Stimulated activated CD8-positive, alpha-beta memory T cell treated with anti-CD3 and anti-CD28 coated beads, Interleukin-2, amount 100 ng/mL, for 1 hour (primary cell): ENCODE measurements at places on chromosomes 6 and 20.

DNA sequence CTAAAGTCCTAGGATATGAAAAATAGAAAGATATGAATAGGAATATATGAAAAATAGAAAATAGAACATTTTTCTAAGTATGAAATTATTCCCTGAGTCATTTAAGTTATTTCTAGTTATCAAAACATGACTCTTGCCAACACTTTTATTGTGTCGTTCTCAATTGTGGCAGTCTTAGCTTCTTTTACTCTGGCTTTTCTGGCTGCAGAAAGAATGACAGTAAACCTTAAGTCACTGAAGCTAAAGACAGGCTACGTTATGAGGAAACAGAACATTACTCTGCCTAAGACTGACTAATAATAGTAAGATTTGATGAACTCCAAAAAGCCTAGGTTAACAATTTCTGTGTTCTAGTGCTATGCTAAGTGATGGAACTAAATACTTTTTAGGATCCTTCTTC, 74.6 kb downstream of the AIG1 start:
- DNase-seq = no peak

- DNase-seq = no peak
Observed at GRCh38 chr6:133203344-133203697, 37.8 kb upstream of the EYA4 start.

GRCh38 chr20:47789764-47790579, 4.7 kb upstream of the SULF2 start:
- no peak for DNase-seq

DNA sequence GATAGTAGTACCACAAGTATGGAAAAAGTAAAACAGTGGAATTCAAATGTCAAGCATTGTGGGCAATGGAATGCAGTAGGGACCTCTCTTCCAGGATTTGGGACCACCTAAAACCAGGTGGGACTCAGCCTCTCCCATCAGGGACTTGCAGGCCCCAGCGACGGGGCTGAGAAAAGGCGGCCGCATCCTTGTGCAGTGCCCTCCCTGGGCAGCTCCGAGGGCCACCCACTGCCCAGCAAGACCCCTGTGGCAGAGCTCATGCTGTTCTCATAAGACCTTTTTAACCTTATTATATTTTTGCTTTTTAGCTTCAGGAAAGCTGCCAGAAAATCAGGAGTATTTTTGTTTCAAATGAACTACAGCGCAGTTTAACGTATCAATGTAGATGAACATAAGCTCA, 142.6 kb upstream of the RPS6KA2 start:
- no peak for DNase-seq

GRCh38 chr6:45801471-45802289, 214.0 kb downstream of the CLIC5 start:
- no peak for DNase-seq

GRCh38 chr20:5657190-5657875, 92.9 kb upstream of the SHLD1 start:
- no peak for DNase-seq

DNA sequence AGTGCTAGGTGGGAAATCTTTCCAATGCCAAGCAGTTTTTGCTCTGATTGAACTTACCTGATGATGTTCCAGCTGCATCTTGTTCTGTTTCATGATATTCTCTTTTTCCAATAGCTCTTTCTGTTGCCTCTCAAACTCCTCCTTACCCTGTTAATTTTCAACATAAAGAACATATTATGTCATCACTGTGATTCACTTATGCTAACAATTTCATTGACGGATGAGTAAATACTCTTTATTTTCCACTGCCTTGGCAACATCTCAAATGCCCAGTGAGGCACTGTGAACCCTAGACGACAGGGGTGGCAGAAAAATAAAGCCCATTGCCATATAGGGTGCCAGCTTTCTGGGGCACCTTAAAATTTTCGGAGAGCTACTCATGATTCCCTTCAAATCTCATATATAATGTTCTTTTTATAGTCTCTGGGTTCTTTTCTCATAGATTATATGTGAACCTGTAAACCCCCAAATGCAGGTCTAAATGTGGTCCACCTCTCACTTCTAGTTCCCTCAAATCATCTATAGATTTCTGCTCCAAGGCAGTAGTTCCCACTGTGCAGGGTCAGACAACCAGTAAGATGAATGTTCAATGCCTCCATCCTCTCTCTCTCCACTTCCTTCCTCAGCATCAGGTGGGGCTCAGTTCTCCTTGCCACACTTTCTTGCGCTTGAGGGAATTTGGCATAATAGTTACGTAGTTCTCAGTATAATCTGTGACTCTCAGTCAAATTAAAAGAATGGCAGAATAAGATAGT, 44.1 kb downstream of the NEDD9 start:
- no peak for DNase-seq

- no peak for DNase-seq
Observed at GRCh38 chr6:160070427-160070826, 51.2 kb upstream of the SLC22A1 start.

DNA sequence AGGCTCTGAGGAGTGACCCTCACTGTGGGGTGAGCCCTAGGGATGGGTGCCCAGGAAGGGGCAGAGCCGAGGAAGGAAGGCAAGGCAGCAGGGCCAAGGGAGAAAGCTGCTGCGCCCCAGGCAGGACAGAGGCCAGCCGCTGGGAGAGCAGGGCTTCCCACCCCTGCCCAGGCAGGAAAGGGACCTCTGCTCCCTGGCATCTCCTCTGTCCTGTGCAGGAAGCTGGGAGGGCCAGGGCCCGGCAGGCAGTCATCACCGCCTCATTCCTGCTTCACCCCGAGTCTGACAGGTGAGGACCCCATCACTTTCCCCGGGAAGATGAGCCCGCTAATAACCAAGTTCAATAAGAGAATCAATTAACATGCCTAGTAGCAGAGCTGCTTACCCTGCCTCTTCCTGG, 81.3 kb downstream of the EDN3 start:
- no peak for DNase-seq

DNA sequence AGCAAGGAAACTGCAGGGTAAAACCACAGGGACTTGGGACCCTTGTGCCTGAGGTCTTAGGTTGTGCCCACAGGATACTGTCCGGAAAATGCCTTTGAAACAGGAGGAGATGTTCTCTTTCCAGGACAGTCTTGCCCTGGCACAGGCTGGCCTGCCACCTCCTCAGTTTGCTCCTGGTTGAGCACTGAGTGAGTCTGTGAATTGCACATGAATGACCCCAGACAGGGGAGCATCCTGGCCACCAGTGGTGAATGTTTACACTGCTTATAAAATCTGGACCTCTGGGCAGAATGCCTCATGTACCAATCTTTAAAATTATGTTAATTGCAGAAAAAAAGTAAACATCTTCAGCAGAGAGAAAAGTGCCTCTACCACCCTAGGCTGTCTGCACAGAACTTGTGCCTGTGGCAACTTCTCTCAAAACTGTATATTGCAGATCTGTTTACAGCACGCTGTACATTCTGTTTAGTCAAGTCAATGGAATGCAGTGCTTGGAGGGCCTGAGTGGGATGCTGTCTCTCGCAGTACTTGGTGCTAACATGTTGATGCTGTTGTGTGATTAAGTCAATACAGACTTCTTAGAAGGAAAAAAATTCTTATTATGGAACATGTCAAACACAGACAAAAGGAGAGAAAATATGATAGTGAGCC, 242.1 kb downstream of the SOD2 start:
- no peak for DNase-seq

DNA sequence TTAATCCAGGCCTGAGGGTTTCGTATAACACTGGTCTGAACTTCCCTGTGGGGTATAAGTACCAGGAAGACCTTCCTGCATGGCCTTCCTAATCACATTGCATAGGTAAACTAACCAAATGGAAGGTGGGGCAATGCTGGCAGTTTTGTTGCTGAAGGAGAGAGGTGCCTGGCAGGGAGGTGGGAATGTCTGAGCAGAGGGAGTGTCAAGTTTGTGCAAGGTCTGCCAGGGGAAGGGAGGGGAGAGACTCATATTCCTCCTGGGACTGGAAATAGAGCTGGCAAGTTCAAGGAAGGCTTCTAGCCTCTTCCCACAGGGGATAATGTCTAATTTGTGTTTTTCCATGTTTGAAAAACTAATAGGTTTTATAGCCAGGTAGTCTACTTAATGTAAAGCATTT, 70.6 kb downstream of the HDDC2 start:
- DNase-seq = no peak

DNA sequence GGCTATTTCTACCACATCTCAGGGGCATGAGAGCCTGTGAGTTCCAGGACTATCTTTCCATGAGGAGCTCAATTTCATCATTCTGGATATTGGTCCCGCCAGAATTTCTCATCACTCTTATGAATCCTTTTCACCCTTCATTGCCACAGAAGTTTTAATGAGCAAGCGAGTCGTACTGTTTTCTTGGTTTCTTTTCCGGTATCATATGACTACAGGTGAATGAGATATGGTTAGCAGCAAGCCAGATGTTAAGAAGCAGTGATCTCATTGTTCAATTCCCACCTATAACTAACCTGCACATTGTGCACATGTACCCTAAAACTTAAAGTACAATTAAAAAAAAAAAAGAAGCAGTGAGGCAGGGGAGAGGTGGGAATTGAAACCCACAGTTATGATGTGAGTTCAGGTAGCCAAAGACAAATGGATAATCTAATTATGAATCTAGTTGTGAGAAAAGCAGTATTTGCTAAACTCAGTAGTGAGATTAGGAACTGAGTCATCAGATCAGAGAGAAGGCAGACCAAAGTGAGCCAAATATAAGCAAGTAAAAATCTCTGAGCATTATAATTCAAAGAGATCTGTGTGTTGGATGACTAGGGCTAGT, 78.0 kb upstream of the ELOVL5 start:
- DNase-seq = no peak

GRCh38 chr6:17900011-17900410, 87.4 kb downstream of the KIF13A start:
- no peak for DNase-seq

- no peak for DNase-seq
Observed at GRCh38 chr20:50967586-50967985, 9.0 kb downstream of the MOCS3 start.

DNA sequence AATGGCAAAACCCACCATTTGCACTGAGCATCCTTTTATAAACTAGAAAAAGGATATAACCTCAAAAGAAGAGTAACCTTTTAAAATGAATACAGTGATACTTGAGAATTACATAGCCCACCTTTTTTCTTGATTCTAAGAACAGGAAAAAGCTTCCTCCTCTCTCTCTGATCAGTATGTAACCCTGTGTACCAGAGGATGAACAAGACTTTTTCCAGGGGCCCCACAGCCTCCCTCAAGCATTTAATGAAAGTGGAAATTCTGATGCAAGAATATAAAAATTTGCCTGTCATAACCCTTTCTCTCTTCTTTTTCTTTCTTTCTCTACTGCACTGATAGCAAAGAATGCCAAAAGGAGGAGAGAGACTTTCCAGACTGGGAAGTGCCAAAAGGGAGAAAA, 64.2 kb upstream of the BTN3A2 start:
- no peak for DNase-seq

GRCh38 chr6:32108094-32108627, 977 bp downstream of the TNXB start:
- no peak for DNase-seq

- no peak for DNase-seq
Observed at GRCh38 chr6:138526822-138527235, 27.5 kb upstream of the NHSL1 start.

GRCh38 chr20:41320976-41321375, 3.4 kb upstream of the ZHX3 start:
- no peak for DNase-seq

DNA sequence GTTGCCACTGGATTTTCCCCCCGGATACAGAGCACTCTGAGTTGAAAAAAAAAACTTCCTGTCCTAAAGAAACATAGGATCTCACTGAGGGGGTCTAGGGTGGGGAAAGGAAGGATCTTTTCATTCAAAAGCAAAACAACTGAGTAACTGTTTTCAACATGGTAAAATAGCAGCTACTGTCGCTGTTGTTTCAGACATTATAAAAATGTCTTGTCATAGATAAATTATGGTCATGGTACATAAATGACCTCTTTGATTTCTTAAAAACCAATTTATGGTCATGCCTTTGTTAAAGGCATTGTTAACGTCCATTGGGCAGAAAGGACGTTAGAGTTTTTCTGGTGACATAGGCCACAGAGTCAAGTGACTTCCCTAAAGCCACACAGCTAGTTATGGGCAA, 180.4 kb upstream of the DTNBP1 start:
- no peak for DNase-seq

DNA sequence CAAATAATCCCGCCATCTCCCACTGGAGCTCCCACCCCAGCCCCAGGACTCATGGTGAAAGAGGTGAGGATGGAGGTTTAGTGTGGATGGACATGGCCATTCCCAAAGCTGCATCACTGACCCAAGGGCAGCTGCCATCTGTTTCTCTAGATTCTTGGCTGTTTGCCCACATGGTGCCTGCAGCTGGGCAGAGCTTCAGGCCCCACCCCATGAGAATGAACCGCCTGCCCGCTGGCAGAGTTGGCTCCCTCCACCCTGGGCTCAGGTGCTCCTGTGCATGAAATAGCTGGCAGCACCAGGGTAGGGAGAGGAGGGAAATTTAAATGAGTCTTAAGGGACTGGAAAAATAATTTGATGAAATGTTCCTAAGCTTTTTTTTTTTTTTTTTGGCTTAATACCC, 17.4 kb downstream of the SCML4 start:
- no peak for DNase-seq

DNA sequence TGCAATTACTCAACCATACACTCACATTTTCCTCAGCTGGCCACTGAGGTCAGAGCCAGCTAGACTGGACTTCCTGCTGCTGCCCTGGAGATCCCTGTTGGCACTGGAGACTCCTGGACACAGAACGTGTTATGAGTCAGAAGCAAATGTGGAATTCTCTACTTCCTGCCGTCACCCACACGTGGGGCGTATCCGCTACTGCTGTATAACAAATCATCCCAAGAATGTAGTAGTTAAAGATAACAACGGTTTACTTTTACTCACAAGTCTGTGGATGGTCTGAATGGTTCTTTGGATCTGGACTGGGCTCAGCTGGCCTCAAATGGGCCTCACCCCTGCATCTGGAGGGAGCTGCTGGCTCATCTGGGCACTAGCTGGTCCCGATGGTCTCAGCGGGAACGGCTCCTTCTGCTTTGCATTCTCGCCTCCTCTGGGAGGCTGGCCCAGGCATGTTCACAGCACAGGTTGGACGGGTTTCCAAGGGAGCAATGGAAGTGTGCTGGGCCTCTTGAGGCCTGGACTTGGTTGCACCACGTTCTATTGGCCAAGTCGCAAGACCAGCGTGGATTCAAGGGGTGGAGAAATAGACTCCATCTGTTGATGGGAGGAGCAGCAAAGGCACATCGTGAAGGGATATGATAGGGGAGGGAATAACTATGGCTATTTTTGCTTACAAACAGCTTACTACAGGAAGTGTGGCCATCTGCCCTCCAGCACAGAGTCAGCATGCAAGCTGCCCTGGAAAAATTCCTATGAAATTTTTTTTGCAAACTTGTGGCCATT, 118.5 kb downstream of the SNX5 start:
- DNase-seq = no peak

GRCh38 chr20:47265984-47266383, 90.5 kb downstream of the ZMYND8 start:
- no peak for DNase-seq

GRCh38 chr6:63063631-63064271, 147.5 kb upstream of the FKBP1C start:
- DNase-seq = no peak

DNA sequence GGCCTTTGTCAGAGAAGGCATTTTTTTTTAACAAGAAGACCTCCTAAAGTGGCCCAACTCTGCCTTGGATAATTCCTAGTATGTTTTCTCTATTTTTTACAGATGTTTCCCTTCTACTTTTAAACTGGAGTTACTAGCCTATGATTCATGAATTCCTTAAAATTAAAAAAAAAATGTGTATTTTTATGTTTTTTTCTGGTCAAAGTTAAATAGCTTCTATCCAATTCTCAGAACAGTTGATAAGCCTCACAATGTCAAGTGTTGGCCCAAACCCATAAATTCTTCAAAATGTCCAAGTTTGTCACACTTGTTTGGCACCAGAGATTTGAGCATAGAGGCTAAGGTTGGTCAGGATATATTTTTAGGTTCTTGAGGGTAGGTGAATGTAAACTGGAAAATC, 64.0 kb downstream of the JAG1 start:
- no peak for DNase-seq
